Activated CD4-positive, alpha-beta T cell treated with anti-CD3 and anti-CD28 coated beads for 1 hour (primary cell): ENCODE measurements at places on chromosomes 7 and 10.

- no peak for DNase-seq
These were observed 52.8 kb downstream of the TRIM24 start for GRCh38 chr7:138512885-138513284.

DNA sequence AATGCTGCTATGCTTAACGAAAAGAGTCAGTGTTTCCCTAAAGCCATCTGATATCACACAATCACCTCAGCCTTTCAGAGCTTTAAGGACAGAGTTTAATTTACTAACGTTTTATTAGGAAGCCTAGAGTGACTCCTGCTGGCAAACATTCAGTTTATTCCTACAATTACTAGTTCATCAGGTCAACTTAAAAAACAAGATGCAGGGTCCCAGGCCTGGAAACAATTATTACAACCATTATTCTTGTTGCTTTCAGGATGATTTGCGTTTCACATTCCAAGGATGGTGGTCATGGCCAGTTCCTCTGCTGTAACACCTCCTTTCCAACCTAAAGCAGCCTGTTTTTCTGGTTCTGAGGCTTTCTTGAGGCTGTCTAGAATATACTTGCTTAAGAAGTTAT lies 1.5 kb upstream of the FAM53B start:
- no peak for DNase-seq

DNA sequence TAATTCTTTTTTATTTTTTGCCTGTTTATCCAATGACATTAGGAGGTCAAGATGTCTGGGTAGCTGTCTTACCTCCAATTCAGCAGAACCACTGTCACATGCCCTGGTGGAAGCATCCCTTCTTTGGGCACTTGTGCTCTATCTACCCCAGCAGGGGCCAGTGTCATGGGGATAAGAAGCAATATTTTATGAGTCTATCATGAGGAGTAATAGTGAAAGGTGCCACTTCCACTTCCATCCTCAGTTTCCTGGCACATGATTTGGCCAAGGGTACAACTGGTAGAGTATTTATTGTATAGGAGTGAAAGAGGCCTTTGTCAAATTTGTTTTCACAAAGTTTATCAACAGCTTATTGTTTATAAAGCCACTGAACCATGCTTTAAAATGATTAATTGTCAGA lies 112.5 kb downstream of the CCDC71L start:
- DNase-seq, result no peak

DNA sequence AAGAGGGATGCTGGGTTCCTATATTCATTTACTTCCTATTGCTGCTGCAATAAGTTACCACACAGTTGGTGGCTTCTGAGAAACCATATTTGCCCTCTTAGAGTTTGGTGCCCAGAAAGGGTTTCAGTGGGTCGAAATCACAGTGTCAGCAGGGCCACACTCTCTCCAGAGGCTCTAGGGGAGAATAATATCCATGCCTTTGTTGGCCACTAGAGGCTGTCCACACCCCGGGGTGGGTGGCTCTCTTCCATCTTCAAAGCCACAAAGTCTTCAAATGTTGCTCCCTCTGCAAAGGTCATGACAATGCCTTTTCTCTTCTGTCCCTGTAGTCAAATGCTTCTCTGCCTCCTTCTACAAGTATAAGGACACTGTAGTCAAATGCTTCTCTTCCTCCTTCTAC lies 989.4 kb downstream of the CCSER2 start:
- no peak for DNase-seq

DNA sequence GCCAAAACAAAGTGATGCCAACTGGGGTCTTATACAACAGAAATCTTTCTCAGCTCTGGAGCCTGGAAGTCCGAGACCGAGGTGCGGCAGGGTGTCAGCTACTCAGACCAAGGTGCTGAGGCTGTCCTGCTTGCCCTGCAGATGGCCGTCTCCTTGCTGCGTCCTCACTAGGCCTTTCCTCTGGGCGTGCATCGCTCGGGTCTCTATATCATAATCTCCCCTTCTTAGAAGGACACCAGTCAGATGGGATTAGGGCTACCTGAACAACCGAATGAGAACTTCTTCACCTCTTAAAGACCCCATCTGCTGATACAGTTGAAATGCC lies 244.7 kb downstream of the EBF3 start:
- DNase-seq, result no peak

GRCh38 chr7:107907790-107908189 lies 16.8 kb downstream of the DLD start:
- no peak for DNase-seq

DNA sequence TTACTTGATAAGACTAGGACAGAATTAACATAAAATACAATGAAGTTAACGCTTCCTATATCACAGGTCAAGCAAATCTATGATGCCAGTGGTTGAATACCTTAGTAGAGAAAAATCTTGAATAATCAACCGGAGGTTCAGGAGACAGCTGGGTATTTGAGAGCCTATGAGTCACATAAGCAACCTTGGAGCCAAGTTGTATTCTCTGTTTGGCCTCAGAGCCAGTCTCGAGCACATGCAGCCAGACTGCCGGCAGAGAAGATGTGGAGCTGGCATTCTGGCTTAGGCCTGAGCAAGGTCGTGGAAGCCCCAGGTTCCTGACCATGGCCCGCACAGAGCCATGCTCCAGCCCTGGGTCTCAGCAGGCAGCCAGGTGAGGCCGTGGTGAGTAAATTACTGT lies 90.3 kb downstream of the FAM204A start:
- no peak for DNase-seq

GRCh38 chr7:103447073-103447960 lies 1.3 kb upstream of the SLC26A5 start:
- no peak for DNase-seq

DNA sequence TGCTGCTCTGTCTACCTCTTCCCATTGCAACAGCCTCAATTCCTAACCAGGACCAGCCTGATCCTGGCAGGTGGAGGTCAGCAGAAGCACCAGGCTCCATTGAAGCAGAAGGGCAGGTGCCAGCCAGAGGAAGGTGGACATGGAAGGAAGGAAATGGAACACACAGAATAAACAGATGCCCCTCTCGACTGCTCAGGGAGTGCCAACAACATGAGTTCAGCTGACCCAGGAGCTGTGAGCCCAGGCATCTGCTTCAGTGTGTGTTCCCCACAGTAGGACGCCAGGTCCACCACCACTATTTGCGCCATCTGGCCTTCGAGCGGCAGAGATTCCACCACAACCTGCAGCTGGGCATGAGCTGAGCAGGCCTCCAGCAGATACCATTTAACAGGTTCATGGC lies 56.7 kb downstream of the GPAM start:
- no peak for DNase-seq

GRCh38 chr7:78197447-78197846 lies 398.9 kb downstream of the PHTF2 start:
- DNase-seq, result no peak

GRCh38 chr7:78770422-78771410 lies 682.8 kb downstream of the MAGI2 start:
- DNase-seq, result no peak

DNA sequence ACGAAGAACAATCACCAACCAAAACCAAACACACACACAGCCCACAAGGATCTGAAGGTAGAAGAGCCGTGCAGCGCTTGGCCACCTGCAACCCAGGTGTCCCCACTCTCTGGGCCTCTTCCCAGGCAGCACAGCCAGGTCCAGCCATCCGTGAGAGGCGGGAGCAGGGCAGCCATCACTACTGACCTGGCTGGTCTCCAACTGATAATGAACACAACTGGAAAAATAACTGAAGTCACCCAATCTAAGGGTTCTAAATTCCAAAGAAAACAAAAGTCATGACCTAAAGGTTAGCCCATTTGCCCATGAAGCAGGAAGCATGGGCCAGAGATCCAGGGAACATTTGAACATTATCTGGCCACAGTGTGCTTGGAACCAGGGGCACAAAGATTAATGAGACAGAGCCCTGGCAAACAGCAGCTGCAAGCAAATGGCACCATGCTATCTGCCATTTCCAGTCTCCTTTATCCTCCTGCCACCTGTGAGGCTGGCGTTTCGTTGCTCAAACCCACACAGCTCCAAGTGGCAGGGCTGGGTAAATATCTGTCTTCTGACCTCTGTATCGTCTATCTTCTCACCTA lies 207.9 kb downstream of the TNS3 start:
- DNase-seq, result no peak

GRCh38 chr7:78479348-78479747 lies 680.8 kb downstream of the PHTF2 start:
- no peak for DNase-seq

GRCh38 chr10:28594406-28594805 lies 61.5 kb downstream of the WAC start:
- DNase-seq, result no peak

GRCh38 chr10:95793401-95794045 lies 37.6 kb downstream of the ENTPD1 start:
- no peak for DNase-seq

DNA sequence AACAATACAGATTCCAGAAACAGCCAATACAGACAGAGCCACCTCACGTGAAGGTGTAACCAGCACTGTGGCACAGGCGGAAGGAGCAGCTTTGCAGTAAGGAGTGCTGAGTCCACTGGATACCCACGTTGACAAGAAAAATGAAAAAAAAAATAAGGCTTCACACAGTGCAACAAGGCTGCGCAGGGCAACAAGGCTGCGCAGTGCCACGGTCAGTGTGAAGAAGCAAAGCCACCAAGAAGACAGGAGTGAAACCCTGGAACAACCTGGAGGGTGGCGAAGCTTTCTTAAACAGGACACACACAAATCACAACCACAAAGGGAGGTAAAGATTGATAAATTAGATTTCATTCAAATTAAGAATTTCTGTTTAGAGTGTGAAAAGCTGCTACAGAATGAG lies 204.0 kb downstream of the MAD1L1 start:
- DNase-seq, result no peak

- DNase-seq, result no peak
These were observed 46.1 kb upstream of the PPP2R2D start for GRCh38 chr10:131854579-131855335.

DNA sequence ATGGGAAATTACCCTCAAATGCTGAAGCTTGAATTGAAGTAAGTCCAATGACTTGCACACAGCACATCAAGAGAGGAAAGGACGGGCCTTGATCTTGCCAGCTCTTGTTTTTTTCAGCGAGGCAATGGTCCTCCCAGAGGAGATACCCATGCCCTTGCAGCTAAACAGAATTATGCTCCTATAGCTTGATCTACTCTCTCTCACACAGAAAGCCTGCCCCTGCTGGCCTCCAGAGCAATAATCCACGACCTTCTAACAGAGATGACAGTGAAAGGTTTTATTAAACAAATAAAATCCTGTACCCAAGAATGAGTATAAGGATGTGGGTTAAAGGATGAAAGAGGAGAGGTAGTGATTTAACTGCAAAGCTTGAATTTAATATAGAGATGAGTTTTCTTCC lies 268.0 kb downstream of the ADRA2A start:
- no peak for DNase-seq
